ENCODE measurements at places on chromosomes 4 and X.

- DNase-seq, result no peak
These were observed 29.1 kb downstream of the STAG2 start for GRCh38 chrX:123990602-123991001.

DNA sequence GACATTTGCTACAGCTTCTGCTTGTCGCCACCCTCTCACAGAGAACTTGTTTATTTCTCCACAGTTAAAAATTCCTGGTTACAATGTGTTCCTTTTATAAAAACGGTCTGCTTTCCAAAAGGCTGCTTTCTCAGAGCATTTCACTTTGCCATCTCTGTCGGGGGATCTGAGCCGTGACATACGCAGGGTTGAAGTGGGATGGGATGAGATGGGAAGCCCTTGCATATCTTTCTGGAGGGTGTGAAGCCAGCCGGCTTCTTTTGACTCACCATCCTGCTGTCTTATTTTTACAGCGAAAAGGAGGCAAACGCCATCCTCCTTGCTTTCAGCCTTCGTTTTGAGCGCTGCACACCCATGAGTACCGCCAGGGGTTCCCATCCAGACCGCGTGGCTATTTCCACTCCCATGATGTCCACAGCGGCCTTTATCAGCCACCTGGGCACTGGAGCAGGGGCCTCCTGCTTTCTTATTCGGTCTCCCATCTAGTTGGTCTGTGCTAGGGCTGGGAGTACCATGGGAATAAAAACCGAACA, 99.8 kb upstream of the GATB start:
- no peak for DNase-seq

- DNase-seq, result no peak
These were observed 449.1 kb upstream of the SMIM31 start for GRCh38 chr4:164304861-164305260.

- DNase-seq, result no peak
These were observed 73.6 kb upstream of the DHX15 start for GRCh38 chr4:24657768-24658617.

DNA sequence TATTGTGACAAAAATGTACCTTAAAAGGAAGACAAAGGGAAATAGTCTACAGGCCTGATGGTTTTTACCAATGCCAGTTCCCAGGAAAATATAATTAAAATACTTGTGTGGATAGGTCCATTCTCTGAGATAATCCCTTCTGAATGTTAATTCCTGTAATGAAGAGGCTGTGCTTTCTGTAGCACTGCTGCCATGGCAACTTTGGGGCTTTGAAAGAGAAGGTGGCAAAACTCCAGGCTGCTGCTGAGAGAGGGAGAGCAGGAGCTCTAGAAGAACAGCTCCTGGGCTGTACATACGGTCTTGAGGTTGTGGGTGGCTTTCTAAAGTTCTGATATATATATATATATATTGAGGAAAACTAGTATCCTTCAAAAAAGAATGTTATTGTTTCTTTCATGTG, 125.4 kb downstream of the PDLIM5 start:
- DNase-seq, result peak; percentile 39

DNA sequence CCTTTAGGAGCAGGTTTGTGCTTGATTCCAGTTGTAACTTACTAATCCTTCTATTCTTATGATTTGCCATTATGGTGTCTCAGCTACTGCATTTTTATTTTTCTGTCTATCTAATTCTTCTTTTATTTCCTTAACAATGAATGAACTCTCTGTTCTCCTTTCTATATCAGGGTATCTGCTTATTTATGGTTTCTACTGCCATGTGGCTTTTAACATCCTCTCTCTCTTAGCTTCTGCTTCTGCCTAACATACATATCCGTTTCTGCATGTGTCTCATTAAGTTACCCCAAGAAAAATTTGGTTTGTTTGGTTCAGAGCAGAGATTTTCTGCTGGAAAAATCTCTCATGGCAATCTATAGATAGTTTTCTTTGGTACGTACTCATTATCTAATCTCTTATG, 614.4 kb downstream of the RPA4 start:
- DNase-seq, result no peak

DNA sequence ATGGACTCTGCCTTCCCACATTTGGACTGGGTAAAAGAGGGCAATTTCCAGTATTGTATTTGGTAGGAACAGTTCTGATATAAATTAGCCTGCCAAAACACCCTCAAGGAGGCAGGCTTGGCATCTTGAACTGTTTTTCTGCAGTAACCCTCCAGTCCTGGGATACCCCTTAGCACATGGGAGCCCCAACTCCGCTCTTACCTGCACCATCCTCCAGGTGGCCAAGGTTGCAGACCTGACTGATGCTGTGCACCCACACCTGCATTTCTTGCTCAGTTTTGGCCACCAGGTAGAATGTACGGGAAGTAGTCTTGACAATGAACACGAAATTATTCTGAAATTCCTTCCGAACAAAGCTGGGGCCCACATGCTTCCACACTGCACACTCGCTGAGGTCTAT, 35.1 kb downstream of the GAB3 start:
- no peak for DNase-seq

DNA sequence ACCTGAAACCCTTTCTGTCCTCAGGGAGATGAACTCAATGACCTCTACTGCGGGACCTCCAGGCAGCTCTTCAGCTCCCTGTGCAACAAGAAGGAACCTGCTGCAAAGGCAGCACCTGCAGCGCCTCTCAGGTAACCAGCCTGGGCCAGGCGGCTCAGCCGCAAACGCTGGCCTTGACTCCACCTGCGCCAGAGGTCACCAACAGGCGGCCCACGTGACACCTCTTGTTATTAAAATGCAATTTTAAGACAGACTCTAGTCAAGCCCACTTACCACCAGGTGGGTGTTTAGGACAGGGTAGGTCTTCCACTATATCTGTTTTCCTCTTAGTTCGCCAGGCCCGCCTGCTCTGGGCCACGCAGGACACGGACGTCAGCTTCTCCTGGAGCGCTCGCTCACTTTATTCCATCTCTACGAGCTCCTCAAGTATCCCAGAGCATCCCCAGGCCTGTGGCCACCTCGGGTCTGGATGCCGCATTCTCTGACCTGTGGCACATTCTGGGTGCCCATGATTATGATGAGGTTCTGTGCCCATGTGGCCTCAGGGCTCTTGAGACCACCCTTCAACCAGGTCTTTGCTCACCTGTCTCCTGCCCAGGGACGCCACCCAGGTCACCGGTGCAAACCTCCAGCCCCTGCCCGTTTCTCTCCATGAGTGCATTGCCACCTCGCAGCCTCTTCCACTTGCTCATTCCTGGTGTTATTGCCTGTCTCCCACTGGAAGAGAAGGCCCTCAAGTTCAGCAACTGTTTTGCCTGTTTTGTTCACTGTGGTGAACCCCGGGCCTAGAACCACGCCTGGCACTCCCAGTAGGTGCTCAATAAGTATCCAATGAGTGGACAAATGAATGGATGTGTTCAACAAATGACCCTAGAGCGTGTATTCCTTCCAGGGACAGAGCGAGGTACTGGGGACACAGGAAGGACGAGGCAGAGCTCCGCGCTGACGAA, 32.8 kb upstream of the JAKMIP1 start:
- DNase-seq, result no peak

DNA sequence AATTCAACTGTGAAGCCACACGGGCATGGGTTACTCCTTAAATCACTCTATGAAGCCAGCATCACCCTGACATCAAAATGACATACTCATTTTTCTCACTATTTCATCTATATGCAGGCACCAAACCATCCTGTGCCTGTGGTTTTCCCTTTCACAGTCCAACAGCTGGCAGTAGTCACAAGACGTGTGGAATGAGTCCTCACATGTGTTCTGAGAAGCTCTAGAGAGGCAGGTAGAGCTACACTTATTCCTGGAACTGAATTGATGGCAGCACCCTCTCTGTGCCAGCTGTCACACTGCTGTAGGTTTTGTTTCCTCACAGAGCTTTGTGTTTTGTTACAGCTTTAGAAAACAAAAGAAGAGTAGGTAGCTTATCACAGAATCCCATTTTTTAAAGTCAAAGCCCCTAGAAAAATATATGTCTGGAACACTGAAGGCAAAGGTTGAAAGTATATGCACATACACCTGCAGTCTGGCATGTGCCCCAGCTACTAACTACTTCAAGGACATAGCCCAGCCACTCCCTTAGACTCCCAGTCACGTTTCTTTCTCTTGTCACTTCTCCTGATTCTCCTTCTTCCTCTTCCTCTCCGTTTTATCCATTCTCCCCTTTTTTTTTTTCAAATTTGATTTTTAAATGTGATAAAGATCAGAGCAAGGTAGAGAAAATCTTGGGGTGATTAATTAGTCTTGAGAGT, 107.1 kb downstream of the ANXA10 start:
- no peak for DNase-seq

DNA sequence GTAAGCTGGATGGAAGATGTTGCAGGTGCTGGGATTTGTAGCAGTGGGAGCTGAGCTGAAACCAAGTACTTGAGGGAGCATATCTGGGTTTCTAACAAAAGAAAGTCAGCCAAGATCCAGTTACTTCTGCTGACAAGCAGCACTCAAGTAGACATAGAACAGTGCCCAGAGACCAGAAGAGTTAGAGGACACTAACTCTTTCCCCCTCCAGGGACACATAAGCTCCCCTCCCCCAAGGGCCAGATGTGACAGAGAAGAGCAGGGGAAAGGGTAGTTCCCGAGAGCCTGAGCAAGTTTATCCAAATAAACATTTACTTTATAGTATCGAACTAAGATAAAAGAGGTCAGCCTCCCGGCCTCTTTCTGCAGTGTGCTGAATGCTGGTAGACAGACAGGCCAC, 12.2 kb downstream of the TRPC3 start:
- no peak for DNase-seq

DNA sequence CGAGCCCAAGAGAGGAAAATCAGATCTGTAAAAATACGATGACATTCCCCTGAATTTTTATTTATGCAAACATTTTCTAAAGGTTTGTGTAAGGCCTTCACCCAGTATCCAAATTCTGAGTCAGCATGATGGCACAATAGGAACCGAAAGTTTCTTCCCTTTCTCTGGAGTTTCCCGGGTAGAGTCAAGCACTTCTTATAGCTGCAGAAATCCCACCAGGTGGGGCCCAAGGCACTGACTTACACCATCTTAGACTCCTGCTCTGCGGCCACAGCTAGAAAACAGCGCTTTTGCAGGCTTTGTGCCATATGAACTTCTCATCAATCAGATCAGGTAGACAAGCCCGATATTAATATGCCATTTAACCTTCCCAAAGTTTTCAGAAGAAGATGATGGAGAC, 13.4 kb downstream of the LEF1 start:
- no peak for DNase-seq

GRCh38 chr4:102858828-102859464, 9.8 kb upstream of the CISD2 start:
- DNase-seq, result no peak

GRCh38 chrX:121598356-121598755, 550.9 kb downstream of the GLUD2 start:
- no peak for DNase-seq

- no peak for DNase-seq
These were observed 64.8 kb downstream of the KIF4A start for GRCh38 chrX:70354716-70355115.

DNA sequence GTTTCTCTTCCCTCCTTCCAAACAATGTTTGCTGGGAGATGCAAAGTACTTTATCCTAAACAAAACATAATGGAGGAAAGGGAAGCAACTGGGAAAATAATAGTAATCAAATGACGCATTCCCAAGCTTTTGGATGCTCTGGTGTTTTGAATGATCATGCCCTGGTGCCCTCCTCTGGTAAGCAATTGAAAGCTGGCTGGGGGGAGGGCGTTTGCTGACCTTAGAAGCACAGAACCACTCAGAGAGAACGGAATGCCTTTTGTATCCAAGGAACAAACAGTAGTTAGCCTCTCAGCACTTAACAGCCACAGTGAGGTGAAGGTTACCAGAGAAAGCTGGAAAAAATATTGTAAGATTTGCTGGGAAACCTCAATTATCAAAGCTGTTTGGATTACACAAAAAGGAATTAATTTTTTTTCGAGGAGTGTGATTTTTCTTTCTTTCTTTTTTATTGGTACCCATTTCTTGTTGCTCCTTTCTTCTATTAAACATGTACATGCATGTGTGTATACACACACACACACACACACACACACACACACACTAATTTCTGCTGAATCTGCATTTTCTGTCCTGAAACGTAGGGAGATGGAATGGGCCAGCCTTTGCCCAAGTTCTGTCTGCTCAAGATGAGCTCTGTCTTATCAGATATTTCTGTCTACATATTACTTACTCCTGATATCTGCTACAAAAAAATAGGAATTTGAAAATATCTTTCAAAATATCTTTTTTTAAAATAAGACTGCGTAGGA, 155.8 kb upstream of the IGFBP7 start:
- no peak for DNase-seq
